ENCODE measurements at places on chromosomes 12 and 14.

DNA sequence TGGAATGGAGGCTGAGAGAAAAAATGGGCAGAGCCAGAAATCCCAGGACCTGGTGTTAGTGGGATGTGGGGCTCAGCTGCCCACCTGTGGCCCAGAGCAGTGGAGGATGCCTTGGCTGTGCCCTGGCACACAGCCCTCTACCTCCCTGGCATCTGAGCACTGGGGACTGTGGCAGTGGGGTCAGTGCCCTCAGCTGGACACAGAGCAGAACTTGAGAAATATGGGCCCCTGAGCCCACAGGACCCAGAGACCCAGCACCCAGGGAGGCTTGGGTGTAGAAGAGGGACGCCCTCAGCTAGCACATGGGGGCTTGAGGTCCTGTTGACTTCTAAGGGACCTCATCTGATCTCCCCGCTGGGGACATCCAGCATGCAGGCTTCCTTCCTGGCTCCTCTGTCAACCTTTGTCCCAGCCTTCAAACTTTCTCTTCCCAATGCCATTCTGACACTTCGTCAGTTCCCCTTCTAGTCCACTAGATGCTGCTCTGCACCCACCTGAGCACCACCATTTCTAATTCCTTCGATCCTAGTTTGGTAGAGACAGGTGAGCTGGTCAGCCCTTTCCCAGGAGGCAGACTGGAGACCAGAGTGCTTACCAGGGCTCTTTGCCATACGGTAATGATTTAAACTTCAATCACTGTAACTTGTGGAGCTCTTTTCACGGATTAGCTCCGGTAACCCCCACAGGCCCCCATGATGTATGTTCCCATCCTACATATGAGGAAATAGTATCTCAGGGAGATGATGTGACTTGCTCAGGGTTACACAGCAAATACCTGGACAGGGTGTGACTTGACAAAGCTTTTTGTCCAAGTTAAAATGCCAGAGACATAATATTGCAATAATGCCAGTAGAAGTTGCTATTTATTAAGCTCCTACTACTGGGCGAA, 143.7 kb downstream of the ASCL4 start:
- DNase-seq: peak; percentile 11

DNA sequence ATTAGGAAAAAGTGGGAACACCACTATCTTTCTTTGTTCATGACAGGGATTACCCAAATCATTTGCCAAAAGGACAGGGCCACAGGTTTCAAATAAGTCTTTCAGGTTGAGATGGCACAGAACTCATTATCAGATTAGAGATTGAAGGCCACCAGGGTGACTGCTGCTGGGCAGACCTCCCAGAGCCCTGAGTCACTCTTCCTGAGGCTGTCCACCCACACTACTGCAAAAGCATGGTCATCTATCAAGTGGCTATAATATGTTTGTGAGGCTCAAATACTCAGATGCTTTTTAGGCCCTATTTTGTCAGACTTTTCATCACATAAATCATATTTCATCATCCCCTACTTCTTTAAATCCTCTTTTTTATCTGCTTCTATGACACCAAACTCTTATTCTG, 155.3 kb upstream of the CCDC196 start:
- no peak for DNase-seq

- no peak for DNase-seq
Measured at GRCh38 chr14:72433511-72433910, 460.4 kb downstream of the DPF3 start.

GRCh38 chr12:27012239-27012981, 1.8 kb downstream of the TM7SF3 start:
- no peak for DNase-seq

- DNase-seq: no peak
Measured at GRCh38 chr12:29733060-29733459, 50.7 kb downstream of the TMTC1 start.

GRCh38 chr12:91980389-91980821, 165.2 kb downstream of the BTG1 start:
- no peak for DNase-seq

- peak; percentile 53 for DNase-seq
Measured at GRCh38 chr12:54658306-54659264, 10.4 kb upstream of the DCD start.

- DNase-seq: peak; percentile 95
Measured at GRCh38 chr12:64404470-64405256, 471 bp downstream of the XPOT start.

DNA sequence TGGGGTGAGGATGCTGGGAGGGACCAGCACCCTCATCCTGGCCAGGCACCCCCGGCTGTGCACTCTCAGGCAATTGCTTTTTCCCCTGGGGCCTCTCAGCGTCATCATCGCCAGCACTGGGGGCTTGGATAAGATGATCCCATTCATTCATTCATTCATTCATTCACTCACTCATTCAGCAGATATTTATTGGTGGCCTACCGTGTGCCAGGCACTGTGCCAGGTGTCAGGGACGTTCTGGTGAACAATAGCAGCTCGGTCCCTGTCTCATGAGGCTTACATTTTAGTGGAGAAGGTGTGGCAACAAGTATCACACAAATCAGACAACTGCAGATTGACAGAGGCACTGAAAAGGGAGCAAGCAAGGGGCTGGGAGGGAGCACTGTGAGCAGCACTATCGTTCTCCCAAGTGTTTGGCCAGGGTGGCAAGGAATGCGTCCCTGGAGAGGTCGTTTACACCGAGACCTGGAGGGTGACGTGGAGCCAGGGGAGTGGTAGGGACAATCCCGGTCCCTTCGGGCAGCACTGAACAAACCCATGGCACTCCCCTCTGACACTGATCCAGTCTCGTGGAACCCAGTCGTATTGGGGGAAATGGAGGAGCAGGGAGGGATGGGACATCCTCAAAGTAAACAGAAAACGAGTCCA, 124.1 kb downstream of the PAPOLA start:
- DNase-seq: no peak

GRCh38 chr12:129540249-129540648, 363.6 kb downstream of the TMEM132D start:
- DNase-seq: no peak

GRCh38 chr14:62030387-62030786, 268.2 kb downstream of the SNAPC1 start:
- no peak for DNase-seq

DNA sequence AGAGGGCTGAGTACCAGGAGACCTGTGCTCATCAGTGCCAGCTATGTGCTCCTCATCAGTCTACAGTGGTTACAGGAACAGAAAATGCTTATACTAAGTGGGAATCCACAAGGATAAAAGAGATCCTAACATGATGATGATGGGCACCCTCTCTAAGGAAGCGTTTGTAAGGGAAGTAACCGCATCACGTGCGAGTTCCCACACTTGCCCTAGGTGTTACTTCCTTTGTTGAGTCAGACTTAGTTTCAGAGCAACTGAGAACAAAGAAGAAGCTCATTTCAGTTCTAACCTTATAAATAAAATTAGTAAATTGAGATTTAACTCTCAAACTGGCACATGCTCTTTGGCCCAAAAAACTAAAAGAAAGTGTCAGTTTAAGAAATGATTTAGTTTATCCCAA, 956.4 kb upstream of the TMEM132C start:
- no peak for DNase-seq

Measured in erythroblast (primary cell).